ENCODE measurements at places on chromosomes 1 and 21.

DNA sequence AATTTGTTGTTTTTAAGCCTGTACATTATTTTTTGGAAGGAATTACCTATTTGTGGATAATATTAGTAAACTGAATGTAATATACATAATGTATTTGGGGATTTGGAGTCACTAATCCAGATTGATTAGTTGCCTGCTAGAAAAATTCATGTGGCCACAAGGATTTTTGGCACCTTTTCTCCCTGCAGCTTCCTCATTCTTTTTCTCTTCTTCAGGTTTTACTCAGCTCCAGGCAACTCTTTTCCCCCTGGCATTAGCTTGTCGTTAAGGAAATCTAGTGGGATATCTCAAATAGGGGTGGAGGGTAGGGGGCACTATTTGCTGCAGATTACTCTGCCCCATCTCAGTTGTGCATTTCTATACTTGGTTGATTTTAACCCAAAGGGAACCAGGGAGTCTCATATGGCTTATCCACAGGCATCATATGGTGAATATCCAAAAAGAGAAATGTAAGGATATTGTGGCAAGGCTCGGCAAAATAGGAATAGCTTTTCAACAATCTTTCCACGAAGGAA is 203.1 kb downstream of the NFIA start:
- DNase-seq, result no peak

DNA sequence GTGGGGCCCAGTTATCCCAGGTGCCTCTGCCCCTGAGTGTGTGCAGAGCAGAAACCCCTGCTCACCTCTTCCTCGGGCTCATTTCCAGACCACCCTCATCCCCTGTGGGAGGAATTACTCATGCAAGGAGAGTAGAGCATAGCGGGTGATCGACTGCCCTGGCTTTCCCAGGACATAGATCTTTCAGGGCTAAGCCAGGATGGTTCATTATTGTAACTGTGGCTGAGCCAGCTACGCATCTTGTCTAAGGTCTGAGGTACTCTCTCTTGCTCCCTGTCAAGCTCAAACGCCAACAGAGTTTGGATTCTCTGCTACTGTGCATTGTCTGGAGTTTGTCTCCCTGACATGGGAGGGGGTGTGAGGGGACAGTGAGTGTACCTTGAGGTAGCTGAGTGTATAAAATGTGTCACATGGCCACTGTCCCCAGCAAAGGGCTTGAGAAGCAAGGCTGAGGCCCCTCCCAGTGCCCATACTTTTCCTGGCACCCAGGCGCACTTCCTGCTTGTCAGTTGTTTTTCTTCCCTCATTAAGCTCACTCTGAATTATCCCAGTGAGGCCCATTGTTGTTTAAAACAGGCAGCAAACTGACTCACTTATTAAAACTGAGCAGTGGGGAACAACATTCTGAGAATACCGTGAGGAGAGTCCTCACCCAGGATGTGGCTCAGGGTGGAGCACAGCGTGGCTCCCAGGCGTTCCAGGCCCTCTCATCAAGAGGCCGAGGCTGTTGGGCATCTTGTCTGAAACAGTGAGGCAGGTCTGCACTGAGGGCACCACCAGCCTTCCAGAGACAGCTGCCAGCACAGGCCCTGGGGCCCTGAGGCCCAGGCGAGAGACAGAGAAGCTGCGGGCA is 92.9 kb downstream of the LAMC2 start:
- DNase-seq, result no peak

GRCh38 chr1:78715181-78715661 is 65.6 kb downstream of the IFI44 start:
- no peak for DNase-seq

DNA sequence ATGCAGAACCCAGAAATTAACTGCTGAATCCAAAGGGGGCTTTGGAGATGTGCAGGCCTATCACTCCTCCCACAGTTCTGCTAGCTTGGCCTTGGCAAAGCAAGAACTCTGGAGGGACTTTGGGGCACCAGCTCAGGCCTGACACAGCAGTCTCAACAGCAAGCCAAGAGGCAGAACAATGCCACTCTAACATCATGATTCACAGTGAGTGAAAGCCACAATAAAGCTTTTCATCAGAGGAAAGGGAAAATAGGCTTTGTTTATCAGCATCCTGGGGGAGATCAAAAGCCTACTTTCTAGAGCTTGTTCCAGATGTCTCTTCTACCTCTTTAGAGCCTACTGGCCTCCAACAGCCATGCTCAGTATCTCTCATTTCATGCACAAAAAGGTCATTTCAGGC is 283.4 kb downstream of the KCNH1 start:
- no peak for DNase-seq

DNA sequence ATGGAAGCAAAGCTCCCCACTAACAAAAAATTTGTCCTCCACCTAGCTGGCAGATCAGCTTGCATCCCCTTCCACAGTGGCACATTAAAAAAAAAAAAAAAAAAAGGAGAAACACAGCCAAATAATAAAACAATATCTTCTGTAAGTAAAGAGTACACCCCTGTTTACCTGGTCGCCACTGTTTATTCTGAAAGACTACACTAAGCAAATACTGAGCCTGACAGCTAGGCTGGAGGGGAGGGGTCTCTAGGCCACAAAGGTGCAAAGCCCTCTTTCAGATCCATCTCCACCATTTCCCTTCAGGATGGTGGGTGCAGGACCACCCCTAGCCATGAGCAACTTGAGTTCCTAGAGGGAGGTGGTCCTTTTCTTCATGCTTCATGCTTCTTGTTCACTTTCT is 22.8 kb upstream of the SLC45A3 start:
- no peak for DNase-seq

GRCh38 chr1:11951901-11952300 is 17.4 kb downstream of the PLOD1 start:
- no peak for DNase-seq

GRCh38 chr21:43274946-43275310 is 106.1 kb downstream of the CRYAA start:
- no peak for DNase-seq

DNA sequence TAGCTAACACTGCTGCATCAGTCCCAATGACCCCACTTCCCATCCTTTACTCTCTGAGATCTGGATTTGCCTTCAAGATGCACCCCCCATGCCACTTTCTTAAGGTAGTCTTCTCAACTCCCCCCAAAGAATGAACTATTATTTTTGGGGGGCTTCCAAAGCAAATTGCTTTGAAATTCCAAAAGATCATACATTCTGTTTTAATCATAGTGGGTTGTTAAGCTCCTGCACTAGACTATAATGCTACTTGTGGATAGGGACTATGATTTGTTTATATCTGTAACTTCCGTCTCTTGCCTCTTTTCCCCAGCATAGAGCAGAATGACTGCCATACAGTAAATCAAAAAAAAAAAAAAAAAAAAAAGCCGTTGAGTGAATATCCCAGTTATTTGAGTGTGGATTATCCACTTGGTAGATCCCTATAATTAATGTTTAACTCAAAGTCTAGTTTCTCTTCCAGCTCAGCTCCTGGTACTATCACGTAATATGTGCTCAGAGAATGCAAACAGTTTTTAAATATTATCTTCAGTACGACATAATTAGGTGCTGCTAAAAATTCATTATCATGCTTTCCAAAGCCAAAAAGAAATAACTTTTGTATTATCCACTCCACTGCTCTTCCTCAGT is 26.9 kb downstream of the KIRREL1 start:
- DNase-seq, result no peak

GRCh38 chr21:35711661-35712060 is 348.7 kb downstream of the SETD4 start:
- DNase-seq, result no peak

GRCh38 chr1:116201911-116202310 is 90.7 kb downstream of the MAB21L3 start:
- no peak for DNase-seq

DNA sequence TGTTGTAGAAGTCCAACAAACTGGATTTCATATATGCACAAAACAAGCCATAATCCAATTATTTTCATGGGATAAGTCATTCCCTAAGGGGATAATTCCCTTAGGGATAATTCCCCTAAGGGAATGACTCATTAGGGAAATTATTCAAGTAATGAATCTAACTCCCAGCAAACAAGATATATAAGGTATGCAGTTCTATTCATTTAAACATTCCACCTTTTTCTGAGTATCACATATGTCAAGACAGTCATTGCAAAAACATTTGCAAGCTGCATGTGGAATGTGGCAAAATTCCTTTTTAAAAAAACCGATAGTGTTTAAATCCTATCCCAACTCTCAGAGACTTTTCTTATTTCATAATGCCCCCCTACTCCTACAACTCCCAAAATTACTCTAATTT is 131.2 kb downstream of the AKT3 start:
- no peak for DNase-seq

- peak; percentile 78 for DNase-seq
These were observed 19.3 kb upstream of the SAMD11 start for GRCh38 chr1:904310-904950.

- no peak for DNase-seq
These were observed at the start of gene HPCA for GRCh38 chr1:32886004-32886827. TSS of gene HPCA (plus strand) at chr1:32886491. CDS start at chr1:32888899, 2,408 bp downstream.

DNA sequence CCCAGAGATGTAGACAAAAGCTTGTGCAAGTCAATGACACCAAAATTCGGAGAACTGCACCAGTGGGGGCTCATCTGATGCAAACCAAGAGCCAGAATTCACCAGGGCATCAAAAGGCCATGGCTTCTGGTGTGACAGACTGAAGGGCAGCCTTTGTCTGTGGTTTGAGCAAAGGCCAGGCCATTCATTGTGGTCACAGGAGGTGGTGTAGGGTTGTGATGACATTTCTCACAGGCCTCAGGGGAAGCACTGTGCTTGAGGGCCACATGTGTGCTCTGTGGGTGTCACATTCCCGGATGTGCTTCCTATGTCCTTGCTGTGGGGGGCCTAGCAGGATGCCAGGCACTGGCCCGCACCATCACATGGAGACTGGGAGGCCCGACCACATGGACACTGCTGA is 22.5 kb upstream of the KCNE1 start:
- no peak for DNase-seq

DNA sequence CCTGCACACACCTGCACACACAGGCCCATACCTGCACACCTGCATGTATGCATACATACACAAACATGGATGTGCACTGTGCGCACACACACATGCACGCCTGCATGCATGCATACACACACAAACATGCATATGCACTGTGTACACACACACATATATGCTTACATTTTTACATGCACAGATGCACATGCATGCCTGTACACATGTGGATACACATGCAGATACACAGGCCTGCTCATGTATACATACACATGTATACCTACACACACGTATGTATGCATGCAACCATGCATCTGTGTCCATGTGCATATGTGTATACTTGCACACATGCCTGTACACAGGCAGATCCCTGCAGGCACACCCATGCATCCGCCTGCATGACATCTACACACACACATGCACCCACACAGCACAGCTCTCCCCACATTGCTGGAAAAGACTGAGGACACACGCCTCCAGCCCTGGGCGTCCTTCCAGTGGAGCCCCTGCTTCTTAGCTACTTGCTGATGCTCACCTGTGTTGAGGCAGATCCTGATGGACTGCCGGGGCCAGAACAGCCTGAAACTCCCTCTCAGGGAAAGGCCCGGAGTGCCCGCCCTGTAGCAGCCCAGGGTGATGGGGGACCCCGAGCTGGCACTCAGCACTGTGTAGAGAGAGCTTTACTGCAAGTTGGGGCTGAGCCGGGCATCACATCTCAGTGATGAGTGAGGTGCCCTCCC is 28.6 kb downstream of the KRTAP10-1 start:
- DNase-seq, result no peak

DNA sequence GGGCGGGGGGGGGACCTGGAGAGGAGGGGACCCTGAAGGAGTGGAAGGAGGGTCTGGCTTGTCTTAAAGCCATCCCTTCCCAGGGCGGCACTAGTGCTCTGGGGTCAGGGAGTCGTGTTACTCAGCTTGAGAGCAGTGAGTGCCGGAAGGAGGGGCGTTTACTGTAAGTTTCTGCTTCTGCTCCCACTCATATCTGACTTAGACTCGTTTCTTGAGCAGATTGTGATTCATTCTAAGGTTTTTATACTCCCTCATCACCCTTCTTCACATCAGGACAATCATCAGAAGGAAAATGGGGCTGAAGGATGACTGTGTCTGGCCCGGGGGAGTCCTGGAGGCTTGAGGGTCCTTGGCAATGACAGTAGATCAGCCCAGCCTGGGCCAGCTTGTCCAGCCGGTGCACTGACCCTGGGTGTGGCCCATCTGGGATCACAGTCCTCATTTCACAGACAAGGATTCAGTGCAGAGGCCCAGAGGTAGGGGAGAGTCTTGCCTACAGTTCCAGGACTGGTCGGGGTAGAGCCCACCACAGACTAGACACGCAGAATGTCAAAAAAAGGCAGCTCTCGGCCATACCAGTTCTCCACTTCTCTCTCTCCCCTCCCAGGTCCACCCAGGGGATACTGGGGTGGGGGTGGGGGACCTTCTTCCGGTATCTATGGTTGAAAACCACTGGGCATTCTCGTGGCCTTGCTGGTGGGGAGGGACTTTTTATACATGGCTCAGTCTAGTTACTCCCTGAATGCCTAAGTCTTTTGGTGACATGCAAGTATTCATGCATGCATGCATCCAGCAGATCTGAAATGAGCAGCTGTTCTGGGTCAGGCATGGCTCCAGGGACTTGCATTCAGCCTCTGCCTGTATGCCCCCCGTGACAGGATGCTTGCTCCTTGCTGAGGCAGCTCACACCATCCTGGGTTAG is 5.1 kb downstream of the TNFRSF8 start:
- no peak for DNase-seq

GRCh38 chr1:116958977-116959376 is 42.6 kb upstream of the CD101 start:
- DNase-seq, result no peak

DNA sequence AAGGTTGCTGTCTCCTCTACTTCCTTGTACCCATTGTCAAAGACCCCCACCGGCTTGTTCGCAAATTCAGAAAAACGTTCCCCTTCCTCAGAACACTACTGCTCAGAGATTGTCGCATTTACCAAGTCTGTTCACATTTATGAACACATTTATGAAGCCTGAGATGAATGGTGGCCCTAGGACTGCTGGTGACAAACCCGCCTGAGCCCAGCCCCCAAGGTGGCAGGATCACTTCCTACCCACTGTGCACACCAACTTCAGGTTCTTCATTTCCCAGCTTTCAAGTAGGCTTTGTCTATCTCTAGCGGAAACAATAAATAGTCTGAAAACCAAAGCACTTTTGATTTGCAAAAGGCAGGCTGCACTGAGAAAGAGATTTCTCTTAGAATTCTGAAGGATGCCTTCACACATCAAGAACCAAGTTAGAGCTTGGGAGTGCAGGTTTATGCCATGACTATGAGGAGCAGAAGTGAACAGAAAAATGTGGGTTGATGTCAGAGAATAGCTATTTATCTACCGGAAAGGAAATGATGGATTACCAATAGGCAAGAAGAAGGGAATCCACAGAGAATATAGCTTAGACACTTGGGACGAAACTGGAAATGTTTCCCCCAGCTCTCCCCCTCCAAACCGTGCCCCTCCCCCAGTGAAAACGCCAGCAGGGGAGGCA is 200.5 kb downstream of the TOMM20 start:
- DNase-seq, result no peak

- no peak for DNase-seq
These were observed 274.9 kb upstream of the LRRC7 start for GRCh38 chr1:69292833-69293232.
